ENCODE measurements at places on chromosomes 7 and 10. TPM values are rescaled to one million over a fixed set of nuclear protein-coding genes. Genes with fewer than 3 reads are reported as not detected.

- H3K27ac ChIP-seq: no peak overlapping the region
- DNase-seq: no peak
- H3K4me3 ChIP-seq: no peak overlapping the region
- no peaks in the 10 kb centered on the region for H3K27me3 ChIP-seq
- no peaks in the 10 kb centered on the region for H3K36me3 ChIP-seq
Measured at GRCh38 chr10:92757066-92757710, 67.4 kb downstream of the HHEX start.

Gene TSPAN13
- total RNA-seq: 81.1 TPM

DNA sequence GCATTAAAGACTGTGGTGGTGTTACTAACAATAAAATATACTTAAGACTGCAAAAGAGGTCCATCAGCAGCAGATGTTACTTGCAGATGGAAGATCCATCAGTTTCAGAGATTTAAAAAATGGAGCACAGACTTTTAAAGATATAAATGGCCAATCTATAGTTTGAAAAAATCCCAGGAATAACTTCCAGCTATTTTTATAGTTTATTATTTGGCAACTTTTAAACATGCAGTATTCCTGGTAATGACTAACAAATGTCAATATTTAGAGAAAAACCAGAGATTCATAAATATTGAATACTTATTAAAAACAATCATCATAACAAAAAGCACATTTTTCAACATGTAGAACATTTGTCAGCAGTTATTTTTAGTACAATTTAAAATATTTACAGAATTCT lies 30.7 kb downstream of the RTKN2 start:
- peaks cover 4% of the 10 kb centered on the region for H3K4me1 ChIP-seq
- H3K36me3 ChIP-seq: no peaks in the 10 kb centered on the region
- H3K4me3 ChIP-seq: no peak overlapping the region
- no peak for DNase-seq
- H3K27me3 ChIP-seq: no peaks in the 10 kb centered on the region

DNA sequence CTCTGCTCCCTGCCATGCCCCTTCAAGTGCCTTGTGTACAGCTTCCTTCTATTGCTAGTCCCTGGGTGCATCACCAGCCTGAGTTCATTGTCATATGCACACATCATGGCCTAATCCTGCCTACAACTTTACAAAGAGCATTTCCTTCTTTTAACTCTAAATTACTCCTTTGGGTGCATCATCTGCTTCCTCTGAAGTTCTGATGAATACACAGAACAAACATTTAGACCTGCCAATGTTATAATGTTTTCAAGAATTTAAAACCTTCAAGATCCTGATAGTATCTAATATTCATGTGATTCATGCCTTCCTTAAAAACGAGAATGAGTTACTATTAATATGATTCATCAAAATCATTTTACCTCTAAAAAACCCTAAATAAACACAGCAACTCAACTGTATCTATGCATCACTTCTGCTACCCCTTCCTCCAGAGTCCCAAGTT lies 357.1 kb downstream of the MAGI2 start:
- H3K27ac ChIP-seq: no peak overlapping the region
- H3K27me3 ChIP-seq: peaks cover 1% of the 10 kb centered on the region
- H3K4me3 ChIP-seq: no peak overlapping the region
- no peak for DNase-seq
- H3K4me1 ChIP-seq: no peaks in the 10 kb centered on the region

- H3K4me1 ChIP-seq: no peaks in the 10 kb centered on the region
- H3K27ac ChIP-seq: no peak overlapping the region
- peaks cover 5% of the 10 kb centered on the region for H3K36me3 ChIP-seq
- peaks cover 2% of the 10 kb centered on the region for H3K27me3 ChIP-seq
Measured at GRCh38 chr10:120172356-120172755, 279.8 kb downstream of the SEC23IP start.
